ENCODE measurements at places on chromosomes 11 and 22. TPM values are rescaled to one million over a fixed set of nuclear protein-coding genes. Genes with fewer than 3 reads are reported as not detected.
A peak's percentile ranks its signal among the peaks of the same experiment; 100 is the strongest.

TALDO1 gene
- 124 TPM for total RNA-seq

- H3K4me3 ChIP-seq: no peak overlapping the region
- no peaks in the 10 kb centered on the region for H3K36me3 ChIP-seq
- H3K4me1 ChIP-seq: no peaks in the 10 kb centered on the region
- no peaks in the 10 kb centered on the region for H3K27me3 ChIP-seq
- DNase-seq: no peak
- H3K27ac ChIP-seq: no peak overlapping the region
These were observed 16.9 kb upstream of the PIK3C2A start for GRCh38 chr11:17224727-17225126.

- H3K27me3 ChIP-seq: no peaks in the 10 kb centered on the region
- no peak overlapping the region for H3K27ac ChIP-seq
- H3K4me1 ChIP-seq: no peaks in the 10 kb centered on the region
- H3K36me3 ChIP-seq: no peaks in the 10 kb centered on the region
- DNase-seq: no peak
- H3K4me3 ChIP-seq: no peak overlapping the region
These were observed 1228.6 kb downstream of the LRRC4C start for GRCh38 chr11:40230821-40231220.

- H3K36me3 ChIP-seq: no peaks in the 10 kb centered on the region
- H3K4me1 ChIP-seq: no peaks in the 10 kb centered on the region
These were observed 50.4 kb upstream of the HMGXB4 start for GRCh38 chr22:35206889-35207288.

GRCh38 chr11:2519862-2520735 lies 75.3 kb downstream of the KCNQ1 start:
- no peak overlapping the region for H3K27ac ChIP-seq
- no peak overlapping the region for H3K4me3 ChIP-seq
- H3K4me1 ChIP-seq: no peaks in the 10 kb centered on the region
- DNase-seq: no peak
- no peaks in the 10 kb centered on the region for H3K36me3 ChIP-seq

C11orf21 gene
- total RNA-seq: 0.85 TPM

DNA sequence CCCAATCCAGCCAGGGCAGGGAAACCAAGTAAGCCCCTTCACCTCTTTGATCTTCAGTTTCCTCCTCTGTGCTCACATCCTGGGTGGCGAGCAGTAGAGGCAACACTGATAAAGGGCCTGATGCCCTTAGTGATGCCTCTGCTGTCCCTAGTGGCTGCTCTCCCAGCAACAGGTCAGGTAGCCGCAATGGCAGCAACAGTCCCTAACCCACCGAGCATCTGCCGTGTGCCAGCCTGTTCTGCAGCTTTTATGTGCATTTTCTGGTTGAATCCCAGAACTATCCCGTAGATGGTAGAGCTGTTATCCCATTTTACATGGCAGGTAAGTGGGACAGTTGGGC lies 5.2 kb downstream of the SCYL1 start:
- DNase-seq: no peak
- no peak overlapping the region for H3K4me3 ChIP-seq
- peaks cover 6% of the 10 kb centered on the region for H3K4me1 ChIP-seq
- no peaks in the 10 kb centered on the region for H3K27me3 ChIP-seq
- H3K27ac ChIP-seq: no peak overlapping the region
- H3K36me3 ChIP-seq: peaks cover 16% of the 10 kb centered on the region

GRCh38 chr11:92739041-92739440 lies 230.4 kb upstream of the MTNR1B start:
- no peaks in the 10 kb centered on the region for H3K36me3 ChIP-seq
- H3K4me1 ChIP-seq: no peaks in the 10 kb centered on the region
- no peaks in the 10 kb centered on the region for H3K27me3 ChIP-seq
- H3K4me3 ChIP-seq: no peak overlapping the region

DNA sequence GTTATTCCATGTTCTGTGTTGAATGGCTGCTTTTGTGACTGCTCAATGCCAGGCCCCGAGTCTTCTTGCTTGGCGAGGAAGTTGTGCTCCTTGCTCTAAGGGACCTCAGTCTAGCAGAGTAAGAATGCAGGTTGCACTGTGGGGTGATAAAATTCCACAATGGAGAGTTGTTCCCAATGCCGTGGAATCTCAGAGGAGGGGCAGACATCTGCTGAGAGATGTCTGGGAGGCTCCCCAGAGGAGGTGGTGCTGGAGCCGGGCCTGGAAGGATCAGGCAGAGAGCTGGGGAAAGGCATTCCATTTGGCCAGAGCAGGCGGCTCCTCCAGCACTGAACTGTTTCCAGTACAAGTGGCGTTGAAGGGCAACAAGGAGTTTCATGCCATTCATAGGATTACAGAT lies 55.2 kb downstream of the ST3GAL4 start:
- H3K36me3 ChIP-seq: no peaks in the 10 kb centered on the region
- H3K4me3 ChIP-seq: no peak overlapping the region
- H3K4me1 ChIP-seq: no peaks in the 10 kb centered on the region
- no peaks in the 10 kb centered on the region for H3K27me3 ChIP-seq
- DNase-seq: no peak

GRCh38 chr22:24593836-24594568 lies 1.1 kb upstream of the LRRC75B start:
- no peaks in the 10 kb centered on the region for H3K36me3 ChIP-seq
- no peak overlapping the region for H3K4me3 ChIP-seq
- H3K4me1 ChIP-seq: peaks cover 30% of the 10 kb centered on the region
- DNase-seq: no peak

- H3K27ac ChIP-seq: no peak overlapping the region
- no peaks in the 10 kb centered on the region for H3K27me3 ChIP-seq
- peaks cover 4% of the 10 kb centered on the region for H3K4me1 ChIP-seq
- H3K36me3 ChIP-seq: no peaks in the 10 kb centered on the region
These were observed 1337.6 kb upstream of the TENM4 start for GRCh38 chr11:80778432-80778831.

GRCh38 chr11:9575260-9576240 lies 2.1 kb downstream of the WEE1 start:
- H3K4me1 ChIP-seq: no peaks in the 10 kb centered on the region
- no peaks in the 10 kb centered on the region for H3K27me3 ChIP-seq
- peak overlapping the region; percentile 99 for H3K27ac ChIP-seq

TREH gene
- 2.4 TPM for total RNA-seq

SCARF2 gene
- 12.8 TPM for total RNA-seq

CADM1 gene
- total RNA-seq: 49.6 TPM

C2CD2L gene
- 5.1 TPM for total RNA-seq

DNA sequence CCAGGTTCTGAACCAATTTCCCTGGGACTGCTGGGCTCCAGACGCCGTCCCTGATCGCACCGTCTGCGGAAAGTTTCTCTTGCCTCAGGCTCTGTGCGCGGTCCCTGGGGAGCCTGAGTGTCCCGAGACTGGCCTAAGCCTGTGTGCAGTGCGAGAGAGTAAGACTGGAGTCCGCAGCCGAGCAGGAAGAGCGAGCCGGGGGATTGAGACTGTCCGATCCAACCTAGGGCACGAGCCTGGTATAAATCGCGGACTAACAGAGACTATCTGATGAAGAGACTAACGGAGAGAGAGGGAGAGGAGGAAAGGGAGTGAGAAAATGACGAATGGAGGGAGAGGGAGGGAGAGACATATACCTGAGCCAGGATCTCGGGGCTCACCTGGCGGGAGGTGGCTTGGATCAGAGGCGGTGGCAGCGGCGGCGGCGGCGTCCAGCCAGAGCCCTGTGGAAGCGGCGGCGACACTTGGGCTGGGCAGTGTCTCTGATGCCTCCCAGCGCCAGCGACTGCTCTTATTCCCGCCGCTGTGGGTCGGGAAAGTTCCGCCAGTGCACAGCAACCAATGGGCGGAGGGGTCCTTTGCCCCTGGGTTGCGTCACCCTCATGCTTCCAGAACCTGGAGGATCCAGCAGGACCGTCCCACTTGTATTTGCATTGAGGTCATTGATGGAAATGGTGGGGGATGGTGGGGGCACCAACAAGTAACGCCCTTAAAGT lies at the start of gene CALCA:
CALCA (minus strand) TSS at position 487 of the 716 bp plus-strand sequence. CDS start 1,159 bp downstream, outside the sequence.
- H3K4me1 ChIP-seq: peaks cover 7% of the 10 kb centered on the region
- no peak within 1 kb of the TSS for H3K4me3 ChIP-seq

DNA sequence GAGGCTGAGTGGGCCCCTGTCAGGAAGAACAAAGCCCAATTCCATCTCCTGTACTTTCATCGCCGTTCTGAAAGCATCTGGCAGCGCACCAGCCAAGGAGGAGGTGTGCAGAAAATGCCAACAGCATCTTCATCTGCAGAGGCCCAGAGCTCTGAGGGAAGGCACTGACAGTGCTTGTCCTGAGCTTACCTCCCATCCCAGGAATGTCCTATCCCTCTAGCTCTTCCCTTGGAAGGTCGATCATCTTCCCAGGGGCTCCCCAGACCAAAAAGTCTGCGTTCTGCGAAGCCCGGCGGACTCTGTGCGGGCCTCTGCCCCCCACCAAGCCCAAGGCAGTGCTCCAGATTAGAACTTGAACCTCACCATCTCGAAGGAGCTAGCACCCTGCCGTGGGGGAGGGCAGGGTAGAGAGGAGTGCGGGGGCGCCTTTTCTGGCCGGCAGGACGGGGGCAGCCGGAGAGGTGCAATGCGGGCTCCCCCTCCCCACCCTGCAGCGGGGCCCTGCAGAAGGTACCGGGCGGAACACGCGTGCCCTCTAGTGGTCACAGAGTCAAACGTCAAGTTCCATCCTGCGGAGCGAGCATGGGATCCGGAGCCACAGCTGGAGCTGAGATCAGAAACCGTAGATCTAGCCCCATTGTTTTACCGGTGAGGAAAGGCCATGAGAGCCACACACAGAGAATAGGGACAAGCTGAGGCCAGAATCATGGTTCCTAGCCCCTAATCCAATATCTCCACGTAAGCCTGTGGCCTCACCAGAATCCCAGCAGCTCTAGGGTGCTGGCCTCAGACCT lies 5.0 kb downstream of the SCN2B start:
- no peaks in the 10 kb centered on the region for H3K27me3 ChIP-seq
- H3K4me3 ChIP-seq: no peak overlapping the region
- DNase-seq: peak; percentile 69
- no peaks in the 10 kb centered on the region for H3K36me3 ChIP-seq

GRCh38 chr11:69700278-69701140 lies 3.3 kb downstream of the FGF19 start:
- no peaks in the 10 kb centered on the region for H3K36me3 ChIP-seq
- H3K4me1 ChIP-seq: peaks cover 7% of the 10 kb centered on the region
- no peak overlapping the region for H3K4me3 ChIP-seq
- H3K27ac ChIP-seq: no peak overlapping the region

DNA sequence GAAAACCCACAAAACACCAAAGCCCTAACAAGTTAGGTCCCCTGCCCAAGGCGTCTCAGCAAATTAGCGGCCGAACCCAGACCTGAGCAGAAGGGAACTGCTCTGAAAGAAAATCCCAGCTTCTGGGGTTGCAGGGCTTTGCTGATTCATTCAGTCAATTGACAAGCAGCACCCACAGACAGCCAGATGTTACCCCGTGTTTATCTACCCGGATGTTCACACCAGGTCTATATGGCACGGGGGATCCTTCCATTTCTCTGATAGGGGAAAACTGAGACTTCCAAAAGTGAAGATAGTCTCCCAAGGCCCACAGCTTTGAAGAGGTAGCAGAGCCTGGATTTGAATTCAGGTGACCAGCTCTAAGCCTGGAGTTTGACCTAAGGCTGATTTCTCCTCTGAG lies 14.0 kb upstream of the OAF start:
- H3K27me3 ChIP-seq: peaks cover 3% of the 10 kb centered on the region
- no peaks in the 10 kb centered on the region for H3K4me1 ChIP-seq
- H3K27ac ChIP-seq: no peak overlapping the region
- no peak overlapping the region for H3K4me3 ChIP-seq

- H3K27ac ChIP-seq: peak overlapping the region; percentile 100
- H3K27me3 ChIP-seq: no peaks in the 10 kb centered on the region
- H3K36me3 ChIP-seq: no peaks in the 10 kb centered on the region
- H3K4me3 ChIP-seq: no peak overlapping the region
- H3K4me1 ChIP-seq: peaks cover 54% of the 10 kb centered on the region
- peak; percentile 87 for DNase-seq
These were observed 5.3 kb upstream of the MALAT1 start for GRCh38 chr11:65493367-65494176.

DNA sequence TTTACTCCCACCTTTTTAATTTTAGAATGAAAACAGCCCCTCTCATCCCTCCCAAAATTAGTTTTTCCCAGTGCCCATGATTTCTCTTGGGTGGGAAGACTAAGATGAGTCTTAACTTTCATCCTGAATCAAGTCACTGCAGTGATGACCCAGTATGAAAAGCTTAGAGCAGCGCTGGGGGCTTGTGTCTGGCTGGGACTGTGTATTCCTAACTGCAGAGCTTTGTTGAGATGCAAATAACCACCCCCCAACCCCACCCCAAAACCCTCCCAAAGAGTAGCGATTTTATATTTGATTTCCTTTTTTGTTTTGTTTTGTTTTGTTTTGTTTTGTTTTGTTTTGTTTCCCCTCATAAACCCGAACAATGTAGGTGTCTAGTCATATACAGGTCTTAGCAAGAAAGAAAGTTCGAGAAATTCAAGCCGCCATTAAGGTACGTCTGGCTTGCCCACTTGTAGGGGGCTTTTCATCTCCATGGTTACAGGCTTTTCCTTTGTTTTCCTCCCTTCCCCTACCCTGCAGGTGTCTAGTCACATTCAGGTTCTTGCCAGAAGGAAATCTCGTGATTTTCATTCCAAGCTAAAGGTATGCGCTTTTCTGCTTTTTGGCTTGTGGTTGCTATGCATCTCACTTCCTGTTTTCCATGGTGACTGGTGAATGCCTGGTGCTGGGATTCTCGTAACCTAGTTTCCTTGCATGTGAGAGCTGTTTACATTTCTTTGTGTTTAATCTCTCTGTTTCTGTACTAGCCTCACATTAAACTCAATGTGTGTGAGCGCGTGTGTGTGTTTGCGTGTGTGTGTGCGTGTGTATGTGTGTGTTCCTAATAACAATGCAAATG lies 144.6 kb upstream of the RASSF10 start:
- H3K4me3 ChIP-seq: no peak overlapping the region
- no peaks in the 10 kb centered on the region for H3K4me1 ChIP-seq
- no peaks in the 10 kb centered on the region for H3K27me3 ChIP-seq
- H3K36me3 ChIP-seq: no peaks in the 10 kb centered on the region
- DNase-seq: peak; percentile 48

SLC5A1 gene
- total RNA-seq: 2.9 TPM

DNA sequence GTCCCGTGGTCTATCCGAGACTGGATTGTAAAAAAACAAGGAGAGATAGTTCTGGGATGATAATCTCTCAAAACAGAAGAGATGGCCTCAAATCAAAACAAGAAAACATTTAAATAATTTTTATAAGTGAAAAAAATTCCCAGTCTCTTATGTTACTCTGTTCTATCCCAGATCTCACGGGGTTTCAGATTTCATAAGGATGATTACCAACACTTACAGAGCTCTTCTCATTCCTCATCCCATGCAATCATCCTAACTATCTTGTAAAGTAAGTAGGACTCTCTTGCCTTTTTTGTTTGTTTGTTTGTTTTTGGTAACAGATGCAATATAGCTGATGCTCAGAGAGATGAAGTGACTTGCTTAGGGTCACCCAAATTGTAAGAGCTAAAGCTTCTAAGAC lies 20.0 kb upstream of the ZBTB16 start:
- H3K4me1 ChIP-seq: peaks cover 13% of the 10 kb centered on the region
- no peaks in the 10 kb centered on the region for H3K36me3 ChIP-seq
- DNase-seq: no peak
- peak overlapping the region; percentile 98 for H3K27ac ChIP-seq

GRCh38 chr11:76623884-76624419 lies 46.6 kb downstream of the LRRC32 start:
- DNase-seq: no peak
- no peak overlapping the region for H3K4me3 ChIP-seq
- H3K27me3 ChIP-seq: no peaks in the 10 kb centered on the region
- no peak overlapping the region for H3K27ac ChIP-seq

- no peaks in the 10 kb centered on the region for H3K36me3 ChIP-seq
- no peak overlapping the region for H3K27ac ChIP-seq
- no peaks in the 10 kb centered on the region for H3K27me3 ChIP-seq
- H3K4me3 ChIP-seq: no peak overlapping the region
- no peaks in the 10 kb centered on the region for H3K4me1 ChIP-seq
These were observed 542.1 kb downstream of the ETS1 start for GRCh38 chr11:128045094-128045725.

OR4A16 gene
- not detected for total RNA-seq
